ENCODE measurements at places on chromosomes 2 and 18.

DNA sequence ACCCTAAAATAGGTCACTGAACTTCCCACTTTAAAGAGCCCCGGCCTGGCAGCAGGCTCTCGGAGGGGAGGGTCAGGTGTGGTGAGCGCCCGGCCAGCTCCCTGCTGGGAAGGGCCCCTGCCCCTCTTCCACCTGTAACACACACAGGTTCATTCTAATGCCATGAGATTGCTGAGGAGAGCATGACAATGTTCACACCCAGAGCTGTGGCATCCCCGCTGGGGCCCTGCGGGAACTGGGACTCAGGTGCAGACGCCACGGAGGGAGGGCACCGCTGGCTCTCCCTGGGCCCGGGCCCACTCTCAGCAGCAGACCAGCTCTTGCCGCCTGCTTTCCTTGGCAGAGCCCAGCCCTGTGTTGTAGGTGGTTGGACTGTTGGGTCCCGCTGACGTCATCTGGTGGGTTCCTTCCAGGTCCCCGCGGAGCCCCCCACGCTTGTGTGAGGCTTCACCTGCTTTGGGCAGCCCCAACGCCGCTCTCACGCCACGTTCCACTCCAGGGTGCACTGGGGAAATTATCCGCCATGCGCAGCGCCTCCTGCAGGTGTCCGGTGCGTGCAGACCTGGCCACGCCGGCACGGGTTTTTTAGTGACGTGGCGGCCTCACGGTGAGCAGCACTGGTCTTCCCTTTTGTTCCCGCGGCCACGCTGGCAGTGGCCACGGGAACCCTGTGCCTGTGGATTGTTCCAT is 50.4 kb upstream of the KCNG2 start:
- no peak for DNase-seq

DNA sequence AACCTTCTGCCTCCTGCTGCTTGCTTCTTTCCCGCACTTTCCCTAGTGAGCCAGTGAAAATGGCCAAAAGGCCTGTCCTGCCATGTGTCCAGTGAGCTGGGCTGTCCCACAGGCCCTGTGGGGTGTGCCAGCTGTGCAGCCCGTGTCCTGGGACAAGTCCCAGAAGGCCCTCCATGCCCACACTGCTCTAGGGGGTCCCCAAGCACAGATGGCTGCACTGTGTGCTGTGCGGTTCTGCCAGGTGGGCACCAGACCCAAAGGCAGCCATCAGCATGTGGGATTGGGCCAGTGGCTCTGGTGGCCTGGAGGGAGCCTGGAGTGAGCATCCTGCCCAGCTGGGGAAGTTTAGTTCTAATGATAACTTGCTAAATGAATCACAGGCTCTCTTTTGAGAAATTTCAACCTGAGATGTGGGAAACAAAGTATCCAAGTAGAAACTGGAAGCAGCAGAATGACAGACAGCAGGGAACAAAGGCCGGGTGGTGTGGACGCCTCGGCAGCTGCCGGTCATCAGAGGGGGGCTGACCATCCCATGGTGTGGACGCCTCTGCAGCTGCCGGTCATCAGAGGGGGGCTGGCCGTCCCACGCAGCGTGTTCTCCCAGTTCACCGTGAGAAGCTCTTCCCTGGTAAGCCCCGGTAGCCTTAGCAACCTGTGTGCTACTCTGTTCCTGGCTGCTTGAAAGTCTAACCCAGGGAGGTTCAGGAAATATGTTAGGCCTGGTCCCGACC is 9.9 kb upstream of the CNDP2 start:
- DNase-seq: no peak

DNA sequence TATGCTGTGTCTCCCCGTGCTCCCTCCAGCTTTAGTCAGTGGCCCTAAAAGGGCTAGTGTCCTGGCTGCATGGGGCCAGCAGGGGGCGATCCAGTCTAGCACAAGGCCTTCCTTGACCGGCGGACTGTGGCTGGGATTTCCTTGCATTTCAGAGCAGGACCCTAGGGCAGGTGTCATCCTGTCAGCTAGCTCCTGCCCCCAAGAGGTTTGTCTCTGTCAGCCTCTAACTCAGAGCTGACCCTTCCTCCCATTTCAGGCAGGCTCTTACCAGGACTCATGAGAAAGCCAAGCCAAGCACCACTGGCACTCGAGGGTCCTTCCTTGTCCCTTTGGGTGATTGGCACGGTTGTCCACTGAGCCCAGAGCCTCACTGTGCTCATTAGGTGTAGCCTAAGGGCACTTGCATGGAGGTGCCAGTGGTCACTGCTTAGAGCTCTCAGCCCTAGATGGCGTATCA is 140.3 kb downstream of the RPIA start:
- DNase-seq: no peak

DNA sequence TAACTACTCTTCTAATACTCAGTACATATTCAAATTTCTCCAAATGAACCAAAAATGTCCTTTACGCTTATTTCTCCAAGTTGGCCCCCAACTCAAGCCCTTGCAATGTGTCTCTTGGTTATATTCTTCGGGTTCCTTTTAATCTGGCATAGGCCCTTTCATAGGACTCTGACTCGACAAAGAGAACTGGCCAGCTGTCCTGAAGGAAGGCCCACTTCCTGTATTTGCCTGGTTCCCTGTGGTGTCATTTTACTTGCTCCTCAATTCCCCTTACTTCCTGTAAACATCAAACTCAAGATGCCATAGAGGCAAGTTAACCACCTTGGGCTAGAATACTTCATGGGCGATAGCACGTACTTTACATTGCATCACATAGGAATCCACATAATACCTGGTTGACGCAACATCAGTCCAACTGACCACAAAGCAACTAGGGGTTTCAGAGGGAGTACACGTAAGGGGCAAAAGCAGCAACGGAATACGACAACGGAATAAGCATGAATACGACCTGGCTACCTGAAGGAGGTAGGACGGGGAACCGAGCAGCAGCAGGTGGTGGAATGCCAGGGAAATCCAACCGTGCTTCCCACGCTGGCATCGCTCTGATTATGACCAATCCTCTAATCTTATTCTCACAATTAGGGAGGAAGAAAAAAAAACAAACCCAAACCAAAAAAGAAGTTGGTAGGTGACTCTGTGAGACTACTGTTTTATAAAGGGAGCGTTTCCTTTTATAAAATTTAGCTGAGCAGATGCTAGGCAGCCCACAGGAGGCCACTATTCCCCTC is 823 bp upstream of the GORASP2 start:
- no peak for DNase-seq

DNA sequence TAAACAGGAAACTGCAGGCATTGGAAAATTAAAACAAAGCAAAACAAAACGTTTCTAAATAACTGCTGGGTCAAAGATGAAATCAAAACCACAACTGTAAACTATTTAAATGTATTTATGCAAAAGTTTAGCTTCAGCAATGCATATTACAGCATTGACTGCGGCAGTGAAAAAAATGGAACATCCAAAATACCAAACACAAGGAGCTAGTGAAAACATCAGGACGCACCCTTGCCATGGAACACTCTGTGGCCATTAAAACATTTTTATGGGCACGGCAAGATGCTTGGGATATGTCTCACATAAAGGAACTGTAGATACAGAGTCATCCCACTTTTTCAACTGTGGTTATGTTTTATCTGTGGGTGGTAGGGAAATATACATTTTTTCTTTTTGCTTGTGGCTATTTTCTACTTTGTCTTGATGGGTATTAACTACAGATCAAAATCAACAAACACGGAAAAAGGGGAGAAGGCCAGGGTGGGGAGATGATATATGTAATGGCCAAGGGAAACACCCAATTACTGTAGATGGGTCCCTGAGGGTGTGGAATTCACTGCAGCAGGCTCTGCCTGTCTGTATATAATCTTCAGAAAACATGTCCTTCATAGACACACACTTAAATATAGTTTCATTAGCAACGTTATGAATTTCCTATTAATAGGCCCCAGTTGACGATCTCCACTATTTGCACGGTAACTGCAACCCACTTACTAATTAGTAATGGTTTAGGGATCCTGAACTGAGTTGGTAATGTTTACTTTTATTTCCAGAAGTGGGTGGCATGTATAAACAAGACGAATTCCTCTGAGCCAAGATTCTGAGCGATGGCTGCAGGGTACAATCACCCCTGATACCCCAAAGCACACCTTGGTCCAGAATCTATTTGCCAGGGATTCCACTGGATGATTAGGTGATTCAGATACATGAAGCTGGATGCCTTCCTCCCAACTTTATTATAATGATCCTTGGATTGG is 110.5 kb downstream of the ACKR3 start:
- DNase-seq: peak; percentile 85

DNA sequence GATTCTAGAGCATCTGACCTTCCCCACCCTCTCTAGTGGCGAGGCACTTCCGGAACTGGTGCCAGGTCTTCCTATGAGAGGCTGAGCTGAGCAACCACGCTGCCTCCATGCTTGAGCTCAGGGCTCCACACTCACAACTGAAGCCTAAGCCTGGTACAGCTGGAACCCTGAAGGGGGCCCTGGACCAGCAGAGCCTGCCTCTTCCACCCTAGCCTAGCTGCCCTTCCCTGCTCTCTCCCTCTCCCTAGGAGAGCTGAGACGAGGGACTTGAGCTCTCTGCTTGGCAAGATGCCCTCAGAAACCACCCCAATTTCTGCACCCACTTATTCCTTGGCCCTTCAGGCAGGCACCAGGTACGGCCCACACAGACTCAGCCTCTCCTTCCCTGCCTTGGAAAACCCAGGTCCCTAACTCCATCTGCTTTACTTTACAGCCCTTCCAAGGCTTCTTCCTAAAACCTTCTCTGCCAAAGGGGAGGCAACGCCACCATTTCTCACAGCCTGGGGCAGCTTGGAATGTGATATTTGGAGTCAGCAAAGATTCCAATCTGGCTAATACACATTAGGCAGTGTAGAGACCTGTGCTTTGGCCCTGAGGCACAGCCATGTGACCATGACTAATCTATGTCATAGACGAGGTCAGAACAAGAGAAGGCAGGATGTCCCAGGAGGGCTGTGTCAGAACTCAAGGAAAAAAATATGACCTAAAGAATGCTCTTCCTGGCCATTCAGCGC is 18.8 kb downstream of the COX7A2L start:
- peak; percentile 51 for DNase-seq

DNA sequence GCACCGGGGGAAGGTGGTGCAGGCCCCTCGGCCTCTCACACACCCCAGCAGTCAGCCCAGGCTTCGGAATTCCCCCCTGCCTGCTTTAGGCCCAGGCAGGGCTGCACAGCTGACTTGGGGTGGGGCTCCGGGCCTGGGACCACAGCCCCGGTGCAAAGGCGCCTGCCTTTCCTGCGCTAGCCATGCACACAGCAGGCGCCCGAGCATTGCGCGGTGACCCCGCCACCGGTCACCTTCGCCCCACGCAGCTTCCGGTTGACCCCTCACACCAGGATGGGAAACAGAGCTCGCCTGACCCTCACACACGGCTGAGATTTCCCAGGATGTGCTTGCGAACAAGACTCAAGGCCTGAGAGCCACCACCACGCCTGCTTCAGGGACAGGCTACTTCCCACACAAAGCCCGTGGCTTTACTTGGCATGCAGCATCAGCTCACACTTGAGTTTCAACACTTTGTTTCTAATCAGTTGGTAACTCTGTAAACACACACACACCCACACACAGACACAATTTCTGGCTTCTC is 46.0 kb downstream of the SLC66A2 start:
- DNase-seq: no peak

DNA sequence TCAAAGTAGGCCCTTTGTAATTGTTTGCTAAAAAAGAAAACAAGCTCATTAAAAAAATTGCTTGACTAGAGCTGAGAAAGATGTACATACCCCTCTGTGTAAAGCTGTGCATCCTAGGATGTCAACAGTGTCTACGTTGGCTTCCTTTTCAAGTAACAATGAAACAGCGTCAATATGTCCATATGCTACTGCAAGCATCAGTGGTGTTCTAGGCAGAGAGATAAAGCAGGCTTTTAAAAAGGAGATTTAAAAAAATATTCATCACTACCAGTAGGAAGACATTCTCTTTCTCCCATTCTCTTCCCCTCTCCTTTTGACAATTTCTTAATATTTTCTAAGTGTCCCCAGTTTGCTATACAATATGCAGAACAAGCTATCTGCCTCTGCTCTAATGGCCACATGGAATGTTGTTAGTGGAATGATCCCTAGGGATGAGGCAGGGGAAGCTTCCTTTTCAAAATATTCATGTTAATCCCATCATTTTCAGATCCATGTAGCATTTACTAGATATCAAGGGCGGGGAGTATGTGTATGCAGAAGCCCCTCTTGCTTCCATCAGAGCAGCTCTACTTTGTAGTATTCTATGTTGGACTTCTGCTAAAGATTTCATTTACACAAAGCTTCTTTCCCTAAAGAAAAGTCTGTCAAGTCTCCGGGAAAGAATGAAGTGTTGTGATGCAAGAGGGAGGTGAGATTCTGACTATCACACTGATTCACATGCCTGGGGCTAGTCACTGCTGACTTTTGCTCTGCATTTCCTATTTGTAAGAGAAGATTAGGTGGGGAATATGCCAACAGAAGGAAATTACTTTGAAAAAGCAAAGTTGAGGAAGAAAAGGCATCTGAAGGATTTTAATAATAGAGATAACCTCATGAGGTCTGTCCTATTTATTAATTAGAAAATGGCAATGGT is 81.5 kb upstream of the PGAP1 start:
- no peak for DNase-seq

DNA sequence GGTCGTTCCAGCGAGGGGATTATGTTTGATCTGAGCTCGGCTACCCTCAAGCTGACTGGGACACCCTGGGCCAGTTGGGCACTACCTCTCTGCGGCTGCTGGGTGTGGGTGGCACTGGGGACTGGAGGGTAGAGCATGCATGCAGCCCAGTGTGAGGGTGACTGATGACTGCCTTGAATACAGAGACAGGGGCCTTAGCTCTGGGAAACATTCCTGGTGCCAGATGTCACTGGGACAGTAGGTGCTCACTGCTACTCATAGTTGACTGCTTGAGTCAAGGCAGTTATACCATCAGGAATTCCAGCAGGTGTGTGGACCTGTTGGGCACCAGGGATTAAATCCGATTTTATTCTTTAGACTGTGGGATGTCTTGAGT is 33.6 kb upstream of the ATP6V1B1 start:
- no peak for DNase-seq

GRCh38 chr2:83997889-83998288 is 461.2 kb downstream of the SUCLG1 start:
- no peak for DNase-seq

- no peak for DNase-seq
Observed at GRCh38 chr2:216001216-216002100, 11.9 kb downstream of the MREG start.

DNA sequence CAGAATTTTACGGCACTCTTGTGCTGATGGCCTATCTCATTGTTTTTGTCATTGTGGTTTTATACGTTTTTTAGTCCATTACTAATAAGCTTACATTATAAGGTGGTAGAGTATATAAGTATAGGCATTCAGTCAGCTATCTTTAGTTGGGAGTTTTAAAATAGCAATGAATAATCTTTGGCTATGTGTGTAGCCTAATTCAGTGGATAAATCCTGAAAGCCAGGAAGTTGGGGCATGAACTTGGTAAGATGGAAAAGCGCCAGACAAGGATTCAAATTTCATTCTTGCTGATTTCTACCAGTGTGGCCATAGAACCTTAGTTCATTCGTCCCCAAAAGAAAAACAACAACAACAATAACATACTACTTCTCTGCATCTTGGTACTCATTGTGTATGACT is 31.2 kb downstream of the EPC2 start:
- DNase-seq: no peak

GRCh38 chr2:234495251-234496054 is 1.4 kb downstream of the ARL4C start:
- no peak for DNase-seq
